Epithelial cell of prostate (primary cell): ENCODE measurements at places on chromosomes 2 and 18.

GRCh38 chr2:161199912-161200701 lies 39.9 kb downstream of the TANK start:
- DNase-seq = no peak

DNA sequence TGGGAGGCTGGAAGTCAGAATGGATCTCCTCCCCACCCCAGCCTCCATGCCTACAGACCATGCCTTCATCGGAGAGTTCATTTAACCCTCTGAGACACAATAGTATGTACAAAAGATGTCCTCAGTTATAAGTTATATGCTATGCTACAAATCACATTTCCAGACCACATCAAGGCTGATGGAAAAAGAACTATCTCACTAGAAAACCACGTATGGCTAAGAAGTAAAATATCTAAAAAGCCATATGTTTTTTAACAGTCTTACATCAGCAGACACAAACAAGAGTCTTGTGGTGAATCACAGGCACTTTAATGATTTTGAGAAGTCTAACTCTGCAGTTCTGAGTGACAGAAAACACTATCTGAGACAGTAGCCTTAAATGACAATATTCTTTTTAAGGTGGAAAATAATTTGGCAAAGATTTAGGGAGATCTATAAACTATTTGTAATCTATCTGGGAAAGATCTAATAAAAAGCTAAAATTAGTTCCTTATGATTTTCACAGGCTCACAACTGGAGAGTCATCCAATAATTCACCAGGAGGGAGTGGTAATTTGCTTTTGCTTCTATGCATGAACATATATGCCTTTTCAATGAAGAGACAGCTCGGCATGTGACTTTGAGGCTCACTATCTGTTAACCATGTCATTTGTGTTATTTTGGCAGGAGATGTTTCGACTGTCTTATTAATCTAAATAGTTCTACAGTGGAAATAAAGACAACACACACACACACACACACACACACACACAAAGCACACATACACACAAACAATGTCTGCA lies 197.5 kb downstream of the IRS1 start:
- DNase-seq = no peak

DNA sequence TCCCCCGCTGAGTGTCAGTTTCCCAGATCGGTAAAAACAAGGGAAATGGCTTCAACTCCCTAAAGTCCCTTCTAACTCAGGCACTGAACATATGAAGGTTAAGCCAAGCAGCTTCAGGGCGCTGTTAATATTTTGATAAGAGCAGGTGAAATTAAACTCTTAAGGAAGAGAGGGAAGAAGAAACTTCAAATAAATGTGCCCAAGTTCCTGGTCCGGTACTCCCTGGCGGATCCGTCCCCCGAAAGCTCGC lies 564 bp downstream of the TRABD2A start:
- DNase-seq = no peak

DNA sequence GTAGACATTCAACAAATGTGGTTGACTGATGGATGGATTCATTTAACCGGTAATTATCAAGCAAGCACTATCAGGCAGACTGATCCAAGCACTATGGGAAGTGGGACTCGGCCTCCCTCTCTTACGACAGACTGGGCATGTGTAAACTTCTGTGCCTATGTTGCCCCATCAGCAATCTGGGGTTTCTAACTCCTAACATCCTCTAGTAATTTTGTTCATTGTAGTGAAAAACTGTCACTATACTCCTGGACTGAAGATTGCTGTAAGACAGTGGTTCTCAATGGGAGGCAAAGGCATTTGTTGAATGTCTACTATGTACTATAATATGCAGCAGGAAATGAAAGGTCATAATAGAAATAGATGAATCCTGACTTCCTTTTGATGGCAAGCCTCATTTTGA lies 51.2 kb upstream of the CREB1 start:
- DNase-seq = no peak

DNA sequence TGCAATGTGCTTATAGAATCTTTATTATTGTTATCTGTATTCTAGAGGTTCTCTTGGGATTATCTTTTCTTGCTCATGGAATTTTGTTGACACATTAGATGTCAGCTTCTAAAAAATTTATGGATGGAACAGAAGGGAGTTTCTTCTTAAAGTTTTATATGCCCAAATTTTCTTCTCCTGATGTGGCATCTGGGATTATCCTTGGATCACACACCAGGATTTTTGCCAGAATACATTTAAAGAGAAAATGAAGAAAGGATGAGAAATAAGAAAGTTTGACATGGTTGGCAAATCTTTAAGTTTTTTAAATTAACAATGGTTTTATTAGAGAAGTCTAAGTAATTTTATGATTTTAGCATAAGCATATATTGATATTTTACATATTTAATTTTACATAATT lies 706.7 kb upstream of the TMEFF2 start:
- DNase-seq = no peak

- DNase-seq = no peak
Observed at GRCh38 chr2:230231251-230231650, 5.7 kb downstream of the SP140 start.

DNA sequence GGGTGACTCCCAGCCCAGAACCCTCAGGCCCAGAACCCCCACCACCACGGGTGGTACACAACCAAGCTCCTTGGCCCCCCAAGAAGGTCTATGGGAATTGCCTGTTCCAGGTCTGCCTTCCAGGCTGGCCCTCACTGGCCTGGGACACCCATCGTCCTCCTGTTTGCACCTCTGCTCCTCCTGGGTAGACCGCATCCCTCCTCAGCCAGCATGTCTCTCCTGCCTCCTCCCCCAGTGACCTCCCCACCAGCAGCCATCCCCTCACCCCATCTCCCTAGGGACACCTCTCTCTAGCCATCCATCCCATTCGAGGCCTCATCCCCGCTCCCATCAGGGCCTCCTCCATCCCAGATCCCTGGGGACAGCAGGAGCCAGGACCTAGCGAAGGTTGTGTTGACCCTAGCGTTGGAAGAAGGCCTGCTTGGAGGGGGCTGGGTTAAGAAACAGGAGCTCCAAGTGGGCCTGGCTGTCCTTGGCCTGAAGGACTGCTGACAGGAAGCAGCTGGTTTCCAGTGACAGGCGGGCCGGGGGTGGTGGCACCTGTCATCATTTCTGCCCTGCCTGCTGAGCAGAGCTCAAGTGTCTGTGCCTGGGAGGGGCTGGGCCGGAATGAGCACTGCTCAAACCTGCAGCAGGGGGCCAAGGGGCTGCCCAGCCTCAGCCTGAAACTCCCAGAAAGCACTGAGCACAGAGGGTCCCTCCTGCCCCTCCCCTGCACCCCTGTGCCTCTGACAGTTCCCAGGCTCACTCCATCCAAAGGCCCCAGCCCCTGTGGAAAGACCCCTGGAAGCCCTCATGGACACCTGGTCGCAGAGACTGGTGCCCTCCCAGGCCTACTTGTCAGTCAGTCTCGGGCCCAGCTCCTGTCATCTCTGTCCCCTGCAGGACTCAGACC lies 96.0 kb upstream of the OTOS start:
- no peak for DNase-seq

- DNase-seq = no peak
Observed at GRCh38 chr2:171327043-171327496, 106.7 kb downstream of the METTL8 start.

GRCh38 chr2:209974576-209974975 lies 27.9 kb upstream of the RPE start:
- DNase-seq = peak; percentile 43

- DNase-seq = peak; percentile 76
Observed at GRCh38 chr18:31042406-31043181, at the start of gene DSC3. Gene DSC3 (minus strand): TSS chr18:31042742. CDS start chr18:31042660, 82 bp downstream.

- DNase-seq = no peak
Observed at GRCh38 chr2:37059841-37060240, 24.3 kb downstream of the HEATR5B start.

DNA sequence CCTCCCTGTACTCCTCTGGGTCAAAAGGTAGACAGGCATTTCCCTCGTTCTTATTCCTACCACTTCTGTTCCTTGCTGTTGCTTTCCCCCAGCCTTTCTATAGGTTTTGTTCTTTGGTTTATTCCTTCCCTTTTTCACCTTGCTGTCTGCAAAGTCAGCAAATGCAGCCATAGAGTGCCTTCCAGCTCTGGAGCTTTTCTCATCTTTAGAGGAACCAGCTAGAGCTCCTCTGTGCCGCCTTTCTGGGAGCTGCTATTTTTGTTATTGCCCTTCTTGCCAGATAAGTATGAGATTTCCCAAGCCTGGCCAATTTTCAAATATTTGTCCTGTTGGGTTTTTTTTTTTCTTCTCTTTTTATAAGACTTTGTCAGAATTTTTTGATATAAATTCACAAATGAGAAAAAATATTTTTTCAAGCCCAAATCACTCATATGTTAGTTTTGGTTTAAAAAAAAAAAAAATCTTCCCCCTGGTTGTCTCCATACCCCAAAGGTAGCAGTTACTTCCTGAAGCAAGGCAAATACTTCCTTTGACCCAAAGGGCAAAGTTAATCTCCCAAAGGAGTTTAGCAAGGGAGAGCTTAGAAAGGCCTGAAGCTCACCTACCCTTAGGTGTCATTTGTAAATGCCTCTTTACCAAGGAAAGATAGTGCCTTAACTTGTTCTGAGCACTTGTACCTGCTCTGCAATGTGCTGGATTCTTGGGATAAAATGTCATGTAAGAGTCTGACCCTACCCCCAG lies 5.1 kb upstream of the TTC27 start:
- DNase-seq = no peak

GRCh38 chr2:16950436-16950835 lies 284.8 kb upstream of the CYRIA start:
- no peak for DNase-seq

DNA sequence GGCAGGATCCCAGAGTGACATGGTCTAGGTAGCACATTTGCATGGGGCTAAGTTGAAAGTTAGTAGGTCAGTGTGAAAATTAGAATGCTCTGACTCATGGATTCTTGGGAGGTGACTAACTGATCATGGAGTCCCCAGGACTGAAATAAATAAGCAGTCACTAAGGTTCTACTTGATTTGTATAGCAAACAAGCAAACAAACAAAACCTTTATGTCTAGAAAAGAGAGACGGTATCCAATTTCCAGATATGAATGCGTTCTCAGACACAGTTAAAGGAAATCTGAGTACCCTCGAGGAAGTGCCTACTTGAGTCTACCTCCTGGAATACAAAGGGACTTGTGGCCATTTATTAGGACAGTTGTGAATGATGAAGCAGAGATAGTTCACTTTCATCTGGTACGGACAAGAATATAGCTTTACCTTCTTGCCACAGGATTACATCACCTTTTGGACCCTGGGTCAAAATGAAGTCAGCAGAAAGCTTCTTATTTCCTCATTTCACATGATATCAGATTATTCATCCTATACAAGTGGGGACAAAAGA lies 54.3 kb upstream of the AGPS start:
- DNase-seq = no peak

DNA sequence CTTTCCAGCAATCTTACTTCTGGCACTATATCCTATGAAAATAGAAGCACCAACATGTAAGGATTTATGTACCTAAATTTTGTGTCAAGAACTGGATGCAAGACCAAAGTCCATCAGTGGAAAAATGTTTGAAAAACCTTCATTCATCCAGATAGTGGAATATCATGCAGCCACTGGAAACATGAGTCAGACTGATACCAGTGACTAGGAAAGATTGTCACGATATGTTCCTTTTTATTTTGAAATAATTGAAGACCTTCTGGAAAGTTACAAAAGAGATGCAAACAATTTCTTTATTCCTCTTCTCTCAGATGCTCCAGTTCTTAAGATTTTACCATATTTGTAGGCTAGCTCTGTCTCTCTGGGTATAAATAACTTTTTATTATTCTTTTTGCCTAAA lies 40.5 kb upstream of the IL1R2 start:
- no peak for DNase-seq

DNA sequence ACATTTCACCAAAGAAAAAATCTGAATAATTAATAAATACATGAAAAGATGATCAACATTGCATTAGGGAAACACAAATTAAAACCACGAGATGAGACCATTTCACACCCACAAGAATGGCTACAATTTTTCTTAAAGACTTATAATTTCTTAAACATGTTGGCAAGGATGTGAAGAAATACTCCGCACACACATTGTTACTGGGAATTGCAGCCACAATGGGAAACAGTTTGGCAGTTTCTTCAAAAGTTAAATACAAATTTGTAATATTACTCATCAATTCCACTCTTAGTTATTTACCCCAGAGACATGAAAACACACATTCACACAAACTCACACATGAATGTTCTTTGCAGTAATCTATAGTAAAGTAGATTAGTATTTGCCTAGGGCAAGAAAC lies 363.3 kb upstream of the SMIM21 start:
- DNase-seq = no peak

DNA sequence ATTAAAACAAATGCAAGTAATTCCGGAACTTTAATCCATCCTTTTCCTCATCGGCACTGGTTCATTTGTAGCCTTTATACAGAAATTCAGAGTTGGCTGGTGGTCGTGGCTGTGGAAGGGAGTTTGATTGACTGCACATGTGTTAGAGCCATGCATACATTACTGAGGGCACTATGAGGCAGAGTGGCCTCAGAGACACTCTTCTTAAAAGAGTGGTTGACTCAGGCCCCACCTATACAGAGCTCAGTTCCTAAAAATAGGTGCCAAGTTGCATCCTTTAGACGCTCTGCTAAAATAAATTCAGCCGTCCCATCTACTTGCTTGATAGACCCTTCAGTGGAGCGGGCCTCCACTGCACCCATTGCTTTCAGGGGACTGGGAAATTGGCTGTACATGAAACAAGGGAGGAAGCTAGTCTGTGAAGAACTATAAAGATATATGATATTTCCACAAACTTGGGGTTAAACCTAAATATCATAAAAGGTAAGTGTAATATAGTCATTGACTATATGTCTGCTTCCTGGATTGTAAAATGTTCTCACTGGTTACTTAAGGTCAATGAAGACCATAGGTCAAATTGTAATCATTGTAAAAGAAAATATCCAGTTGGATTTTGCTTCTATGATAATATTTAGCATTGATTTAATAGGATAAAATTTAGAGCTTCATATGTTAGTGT lies 298.9 kb downstream of the XIRP2 start:
- DNase-seq = no peak

DNA sequence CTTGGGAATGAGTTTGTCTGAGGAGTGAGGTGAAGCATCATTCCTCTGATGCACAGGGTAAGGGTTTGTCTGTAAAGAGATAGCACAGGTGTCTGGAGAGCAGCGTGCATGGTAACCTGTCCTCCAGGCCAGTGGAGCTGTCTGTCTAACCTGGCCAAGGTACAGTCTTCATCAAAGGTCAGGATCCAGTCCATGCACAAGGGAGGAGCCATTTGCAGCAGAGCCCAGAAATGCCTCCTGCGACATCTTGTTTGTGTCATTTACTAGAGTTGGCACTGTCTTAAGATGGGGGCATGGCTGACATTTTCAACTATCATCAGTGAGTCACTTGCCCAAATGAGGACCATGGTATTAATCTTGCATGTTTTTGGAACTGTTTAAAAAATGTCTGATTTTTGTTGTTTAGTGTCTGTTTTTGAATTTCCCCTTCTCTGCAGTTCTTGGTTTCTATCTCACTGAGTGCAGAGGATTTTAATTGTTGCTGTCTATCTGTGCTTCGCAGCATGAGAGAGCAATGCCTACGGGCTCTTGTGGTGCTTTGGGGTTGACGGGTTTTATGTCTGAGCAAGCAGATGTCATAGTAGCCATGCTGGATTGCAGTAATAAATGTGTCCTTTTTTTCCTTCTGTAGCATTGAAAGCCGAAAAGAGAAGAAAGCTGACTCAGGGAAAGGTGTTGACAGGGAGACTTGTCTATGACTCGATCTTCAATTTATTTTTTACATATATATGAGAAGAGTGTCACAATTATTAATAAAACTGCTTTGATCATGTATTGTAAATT lies 91.3 kb downstream of the DPP4 start:
- no peak for DNase-seq

GRCh38 chr2:207768866-207769596 lies 675 bp downstream of the FZD5 start:
- DNase-seq = no peak
